IPS DF 19.7 (cell line): ENCODE measurements at places on chromosomes 6 and 20.

GRCh38 chr6:83546636-83547035, 34.3 kb downstream of the PRSS35 start:
- no peak for DNase-seq

DNA sequence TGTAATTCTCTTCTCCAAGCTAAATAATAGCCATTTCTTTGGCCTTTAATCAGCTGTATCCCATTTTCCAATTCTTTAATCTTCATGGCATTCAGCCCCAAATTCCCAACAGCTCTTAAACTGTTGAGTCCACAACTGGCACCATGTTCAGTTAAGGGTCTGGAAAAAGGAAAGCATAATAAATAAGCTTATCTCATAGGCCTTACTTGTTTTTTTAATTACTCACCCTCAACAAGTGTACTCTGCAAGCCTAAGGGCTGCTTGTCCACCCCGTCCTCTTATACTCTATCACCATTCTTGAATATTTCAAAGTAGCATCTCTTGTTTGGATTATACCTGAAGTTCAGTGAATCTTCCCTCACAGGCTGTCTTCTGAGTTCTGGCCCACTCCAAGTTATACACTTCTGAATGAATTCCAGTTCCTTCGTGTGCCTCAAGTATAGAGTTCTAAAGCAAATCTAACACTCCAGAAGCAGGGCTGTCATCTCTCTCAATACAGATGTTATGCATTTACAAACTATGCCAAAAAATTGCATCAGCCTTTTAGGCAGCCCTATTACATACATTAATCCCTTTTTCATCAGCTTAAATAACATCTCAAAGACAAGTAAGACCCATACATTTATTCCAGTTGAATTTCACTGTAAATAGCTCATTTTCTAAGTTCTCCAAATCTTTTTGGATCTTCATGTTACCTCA, 98.7 kb downstream of the COL21A1 start:
- no peak for DNase-seq

DNA sequence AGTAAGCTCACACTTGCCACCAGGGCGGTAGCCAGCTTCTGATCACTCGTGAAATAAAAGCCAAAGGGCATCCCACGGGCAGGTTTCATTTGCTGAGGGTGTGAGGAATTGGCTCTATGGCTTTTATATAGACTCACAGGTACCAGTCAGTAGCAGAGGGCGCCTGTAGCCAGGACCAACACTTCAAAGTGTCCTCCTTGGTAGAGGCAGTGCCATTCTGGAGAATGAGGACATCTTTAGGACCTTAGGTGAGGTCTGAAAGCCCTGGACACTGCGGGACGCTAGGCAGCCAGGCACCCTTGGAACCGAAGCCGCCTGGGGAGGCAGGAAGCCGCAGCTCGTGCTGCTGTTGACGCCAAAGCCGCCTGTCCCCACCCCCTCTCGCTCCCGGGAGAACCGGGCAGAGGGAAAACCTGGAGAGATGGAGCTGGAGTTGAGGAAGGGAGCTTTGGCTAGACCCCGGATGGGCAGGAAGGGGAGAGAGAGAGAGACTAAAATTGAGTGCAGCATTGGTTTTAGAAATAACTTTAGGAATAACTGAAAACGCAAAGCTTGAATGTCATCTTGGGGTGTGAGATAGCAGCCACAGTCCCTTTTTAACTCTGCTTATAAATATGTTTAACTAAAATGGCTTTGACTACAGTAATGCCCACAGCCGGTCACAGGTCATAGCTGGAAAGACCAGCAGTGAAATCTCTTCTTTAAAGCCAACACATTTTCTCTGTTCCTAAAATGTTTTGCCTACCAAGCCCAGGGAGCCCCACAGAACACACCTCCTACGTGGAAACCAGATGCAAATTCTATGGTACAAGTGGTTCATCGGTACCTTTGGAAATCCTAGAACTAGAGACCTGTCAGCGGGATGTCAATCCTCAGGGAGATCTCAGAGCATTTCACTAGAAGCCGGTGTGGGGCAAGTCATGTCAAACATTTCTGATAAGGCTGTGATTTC, 128.5 kb upstream of the CDYL start:
- no peak for DNase-seq

- peak; percentile 98 for DNase-seq
These were observed 59.7 kb upstream of the SNX9 start for GRCh38 chr6:157763129-157763903.

GRCh38 chr20:40691566-40692239, 2.7 kb upstream of the MAFB start:
- DNase-seq, result no peak

- no peak for DNase-seq
These were observed 223.4 kb downstream of the PREX1 start for GRCh38 chr20:48604426-48604825.

DNA sequence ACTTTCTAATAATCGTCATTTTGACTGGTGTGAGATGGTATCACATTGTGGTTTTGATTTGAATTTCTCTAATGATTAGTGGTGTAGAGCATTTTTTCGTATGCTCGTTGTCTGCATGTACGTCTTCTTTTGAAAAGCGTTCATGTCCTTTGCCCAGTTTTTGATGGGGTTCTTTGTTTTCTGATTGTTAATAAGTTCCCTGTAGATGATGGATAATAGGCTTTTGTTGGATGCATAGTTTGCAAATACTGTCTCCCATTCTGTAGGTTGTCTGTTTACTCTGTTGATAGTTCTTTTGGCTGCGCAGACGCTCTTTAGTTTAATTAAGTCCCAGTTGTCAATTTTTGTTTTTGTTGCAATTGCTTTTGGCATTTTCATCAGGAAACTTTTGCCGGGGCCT, 32.3 kb upstream of the XRN2 start:
- no peak for DNase-seq

DNA sequence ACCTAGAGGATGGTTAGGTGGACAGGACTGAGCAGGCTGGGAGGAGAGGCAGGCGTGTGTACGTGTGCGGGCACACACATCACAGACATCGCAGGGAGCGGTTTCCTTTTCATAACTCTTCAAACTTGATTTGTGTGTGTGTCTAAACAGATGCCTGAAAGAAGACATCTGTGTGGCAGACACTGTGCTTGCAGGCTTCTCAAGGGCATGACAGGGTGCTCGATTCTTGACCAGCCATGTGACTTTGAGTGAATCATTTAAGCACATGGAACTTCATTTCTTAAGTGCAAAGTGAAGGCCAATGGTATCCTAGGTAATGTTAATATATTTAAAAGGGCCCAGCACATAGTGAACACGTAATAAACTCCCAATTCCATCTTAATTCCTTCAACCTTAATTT, 186.5 kb downstream of the SCP2D1 start:
- no peak for DNase-seq

DNA sequence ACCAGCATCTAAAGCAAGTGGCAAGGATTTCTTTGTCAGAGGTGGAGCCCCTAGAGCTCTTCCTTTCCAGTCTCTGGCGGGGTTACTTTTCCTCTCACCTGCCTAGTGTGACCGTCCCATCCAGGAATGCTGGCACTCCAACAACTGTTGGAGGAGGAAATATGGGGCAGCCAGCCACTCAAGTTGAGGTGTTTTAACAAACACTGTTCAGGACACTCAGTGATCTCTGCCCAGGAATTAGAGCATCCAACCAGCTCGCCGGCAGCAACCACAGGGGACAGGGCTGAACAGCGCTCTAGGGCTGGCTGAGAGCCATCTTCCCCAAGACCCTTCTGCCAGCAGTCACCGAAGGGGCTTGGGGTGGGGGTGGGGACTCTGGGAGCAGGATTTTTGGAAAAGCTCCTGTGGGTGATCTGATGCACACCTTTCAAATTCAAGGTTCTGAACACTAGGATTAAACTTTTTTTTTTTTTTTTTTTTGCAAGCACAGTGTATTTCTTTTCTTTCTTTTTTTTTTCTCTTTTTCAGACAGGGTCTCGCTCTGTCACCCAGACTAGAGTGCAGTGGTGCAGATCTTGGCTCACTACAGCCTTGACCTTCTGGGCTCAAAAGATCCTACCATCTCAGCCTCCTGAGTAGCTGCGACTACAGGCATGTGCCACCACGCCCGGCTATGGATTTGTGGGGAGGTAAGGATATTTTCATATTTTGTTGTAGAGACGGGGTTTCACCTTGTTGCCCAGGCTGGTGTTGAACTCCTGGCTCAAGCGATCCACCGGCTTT, 28.4 kb upstream of the KCNK16 start:
- no peak for DNase-seq

DNA sequence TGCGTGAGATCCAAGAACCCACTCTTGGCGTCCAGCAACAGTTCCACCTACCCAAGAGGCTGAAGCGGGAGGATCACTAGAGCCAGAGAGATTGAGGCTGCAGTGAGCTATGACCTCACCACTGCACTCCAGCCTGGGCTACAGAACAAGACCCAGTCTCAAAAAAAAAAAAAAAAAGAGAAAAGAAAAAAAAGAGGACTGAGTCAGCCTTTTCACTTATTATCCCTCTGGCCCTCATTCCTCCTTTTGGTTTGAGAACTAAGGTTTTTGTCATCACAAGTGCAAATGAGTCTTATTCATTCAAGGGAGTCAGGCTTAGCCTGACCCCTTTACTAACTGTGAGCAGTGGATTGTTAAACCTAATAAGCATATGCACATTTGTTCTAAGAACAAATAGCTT, 37.9 kb upstream of the JARID2 start:
- DNase-seq, result peak; percentile 90

DNA sequence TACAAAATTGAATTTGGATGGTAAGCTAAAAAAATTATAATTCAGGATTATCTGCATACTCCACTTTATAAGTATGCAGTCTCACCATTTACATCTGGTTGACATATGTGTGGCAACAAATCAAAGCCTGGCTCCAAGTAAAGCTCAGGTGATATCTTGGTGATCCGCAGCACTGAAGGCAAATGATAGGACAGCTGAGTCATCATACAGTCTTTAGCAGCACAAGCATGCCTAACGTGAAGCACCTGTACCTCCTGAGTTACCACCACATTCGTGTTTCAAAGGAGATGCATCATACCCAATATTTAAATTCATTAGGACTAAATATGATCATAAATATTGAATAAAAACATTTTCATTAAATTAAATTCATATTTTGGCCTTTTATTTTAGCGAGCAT, 11.8 kb upstream of the STX11 start:
- no peak for DNase-seq

GRCh38 chr20:49276961-49277785, 684 bp downstream of the ZNFX1 start:
- no peak for DNase-seq

- no peak for DNase-seq
These were observed 758.1 kb upstream of the EPHA7 start for GRCh38 chr6:94177429-94177828.

DNA sequence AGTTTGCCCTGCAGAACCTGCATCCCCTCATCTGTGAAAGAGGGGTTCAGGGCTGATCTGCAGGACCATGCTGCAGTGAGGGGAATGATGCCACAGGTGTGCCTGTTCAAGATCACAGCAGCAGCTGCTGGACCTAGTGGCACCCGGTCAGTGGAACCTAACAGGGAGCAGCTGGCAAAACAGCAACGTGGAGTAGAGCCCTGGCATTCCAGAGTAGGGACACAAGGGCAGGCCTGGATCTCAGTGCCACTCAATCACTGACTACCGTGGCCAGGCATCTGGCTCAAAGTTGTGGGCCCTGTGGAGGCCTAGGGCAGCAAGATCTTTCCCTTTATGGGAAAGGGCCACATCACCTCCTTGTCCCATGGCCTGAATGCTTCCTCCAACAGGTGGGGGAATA, 62.2 kb downstream of the INSM1 start:
- DNase-seq, result no peak

GRCh38 chr6:8881663-8882062, 446.3 kb upstream of the SLC35B3 start:
- DNase-seq, result no peak

DNA sequence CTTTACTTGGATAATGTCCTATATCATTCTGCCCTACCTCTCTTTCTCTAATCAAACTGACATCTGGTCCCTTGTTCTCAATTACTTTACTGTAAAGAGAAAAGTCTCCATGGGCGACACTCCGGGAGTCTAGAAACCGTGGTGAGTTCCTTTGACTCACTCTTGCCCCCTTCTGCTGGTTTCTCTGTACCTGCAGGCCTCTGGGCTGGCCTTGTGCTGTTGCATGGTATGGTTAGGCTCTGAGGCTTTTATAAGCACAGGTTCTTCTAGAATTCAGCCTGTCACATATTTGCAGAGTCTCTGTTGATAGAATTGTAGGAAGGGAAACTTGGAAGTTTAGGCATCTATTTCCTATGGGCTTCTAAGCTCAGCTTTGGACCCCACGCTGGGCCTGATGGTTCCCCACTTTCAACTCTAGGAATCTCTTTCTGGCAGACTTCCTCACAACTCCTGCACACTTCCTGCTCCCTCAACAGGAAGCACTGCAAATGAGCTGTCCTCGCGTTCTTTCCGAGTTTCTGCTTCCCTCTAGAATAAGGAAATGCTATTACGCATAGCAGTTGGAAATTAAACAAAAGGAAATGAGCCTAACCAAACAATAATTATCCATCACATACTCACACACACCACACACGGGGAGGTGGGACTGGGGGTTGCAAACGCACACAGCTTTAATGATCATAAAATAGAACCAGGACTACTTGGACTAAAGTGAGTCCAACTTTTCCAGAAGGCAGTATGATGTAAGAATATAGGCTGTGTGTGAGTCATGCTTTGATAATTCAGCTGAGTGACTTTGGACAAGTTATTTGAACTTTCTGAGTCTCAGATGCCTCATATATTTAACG, 683.3 kb downstream of the QKI start:
- no peak for DNase-seq

DNA sequence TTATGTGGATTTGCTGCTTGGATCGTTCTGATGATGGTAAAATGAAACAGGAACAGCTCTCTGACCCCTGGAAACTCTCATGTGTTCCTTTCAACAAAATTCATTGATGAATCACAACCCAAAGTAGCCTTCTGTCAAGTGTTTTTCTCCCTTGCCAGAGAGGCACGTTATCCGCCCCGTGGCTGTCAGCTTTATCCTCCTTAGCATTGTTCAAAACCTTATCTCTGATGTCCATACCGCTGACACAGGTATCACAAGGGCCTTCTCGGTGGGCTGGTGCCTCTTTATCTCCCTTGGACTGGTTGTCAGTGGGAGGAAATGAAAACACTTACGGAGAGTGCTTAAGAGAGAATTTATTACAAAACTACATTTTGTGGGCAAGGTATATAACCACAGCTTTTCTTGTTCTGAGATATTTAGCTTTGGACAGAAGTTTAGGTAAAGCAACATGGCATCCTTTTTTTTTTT, 84.9 kb downstream of the TIAM2 start:
- no peak for DNase-seq

DNA sequence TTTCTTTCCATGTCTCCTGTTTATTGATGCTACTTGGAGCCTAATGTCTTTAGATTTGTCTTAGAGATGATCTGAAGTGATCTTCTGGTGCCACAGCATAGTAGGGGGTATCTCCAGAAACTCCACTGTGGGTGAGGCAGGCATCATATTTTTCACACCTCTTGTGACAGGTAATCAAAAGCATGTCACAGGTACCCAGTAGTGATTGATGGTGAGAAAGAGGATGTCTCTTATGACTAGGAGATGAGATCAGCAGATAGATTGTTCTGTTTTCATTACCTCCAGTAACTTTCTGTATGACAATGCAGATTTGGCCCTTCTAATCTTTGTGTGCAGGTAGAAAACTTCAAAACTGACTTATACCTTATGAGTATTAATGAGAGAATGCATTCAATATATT, 13.5 kb downstream of the NCOA7 start:
- DNase-seq, result no peak

- no peak for DNase-seq
These were observed 65.6 kb upstream of the RREB1 start for GRCh38 chr6:7042056-7042653.
